ENCODE measurements at places on chromosomes 12 and 14.
A peak's percentile ranks its signal among the peaks of the same experiment; 100 is the strongest.

DNA sequence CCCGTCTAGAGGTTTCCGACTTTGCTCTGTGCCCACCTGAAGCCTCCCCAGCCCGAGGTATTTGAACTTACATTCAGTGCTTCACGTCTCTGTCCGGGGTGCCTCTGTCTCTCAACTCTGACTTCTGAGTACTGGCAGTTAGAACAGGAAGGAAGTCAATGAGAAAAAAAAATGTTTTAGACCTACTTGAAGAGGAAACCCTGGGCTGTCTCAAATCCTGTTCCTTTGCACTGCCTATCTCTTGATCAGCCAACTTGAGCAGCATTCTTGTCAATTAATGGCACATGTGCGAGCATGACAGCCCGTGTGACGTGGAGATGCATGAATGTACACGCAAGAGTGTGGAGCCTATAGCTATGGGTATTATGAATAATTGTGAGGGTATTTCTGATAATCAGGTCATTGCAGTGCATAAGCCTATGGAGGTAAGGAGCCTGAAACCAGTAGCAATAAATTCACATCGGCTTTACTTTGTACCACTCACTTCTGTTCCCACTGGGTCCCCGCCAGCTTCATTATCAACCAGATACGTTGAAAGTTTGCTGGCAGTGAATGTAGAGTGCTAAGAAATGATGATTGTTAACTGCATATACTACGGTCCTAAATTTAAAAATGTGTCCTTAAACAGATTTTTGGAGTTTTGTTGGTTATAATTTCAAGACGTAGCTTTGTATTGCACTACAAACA, at the start of gene ARHGDIB:
TSS of gene ARHGDIB (minus strand) at position 136 of the 687 bp plus-strand sequence. CDS start 10,889 bp downstream, outside the sequence.
- H3K36me3 ChIP-seq: peaks cover 10% of the 10 kb centered on the region
- peak within 1 kb of the TSS; percentile 98 for H3K4me3 ChIP-seq
- H3K27ac ChIP-seq: peak within 1 kb of the TSS; percentile 98
- peaks cover 62% of the 10 kb centered on the region for H3K4me1 ChIP-seq

DNA sequence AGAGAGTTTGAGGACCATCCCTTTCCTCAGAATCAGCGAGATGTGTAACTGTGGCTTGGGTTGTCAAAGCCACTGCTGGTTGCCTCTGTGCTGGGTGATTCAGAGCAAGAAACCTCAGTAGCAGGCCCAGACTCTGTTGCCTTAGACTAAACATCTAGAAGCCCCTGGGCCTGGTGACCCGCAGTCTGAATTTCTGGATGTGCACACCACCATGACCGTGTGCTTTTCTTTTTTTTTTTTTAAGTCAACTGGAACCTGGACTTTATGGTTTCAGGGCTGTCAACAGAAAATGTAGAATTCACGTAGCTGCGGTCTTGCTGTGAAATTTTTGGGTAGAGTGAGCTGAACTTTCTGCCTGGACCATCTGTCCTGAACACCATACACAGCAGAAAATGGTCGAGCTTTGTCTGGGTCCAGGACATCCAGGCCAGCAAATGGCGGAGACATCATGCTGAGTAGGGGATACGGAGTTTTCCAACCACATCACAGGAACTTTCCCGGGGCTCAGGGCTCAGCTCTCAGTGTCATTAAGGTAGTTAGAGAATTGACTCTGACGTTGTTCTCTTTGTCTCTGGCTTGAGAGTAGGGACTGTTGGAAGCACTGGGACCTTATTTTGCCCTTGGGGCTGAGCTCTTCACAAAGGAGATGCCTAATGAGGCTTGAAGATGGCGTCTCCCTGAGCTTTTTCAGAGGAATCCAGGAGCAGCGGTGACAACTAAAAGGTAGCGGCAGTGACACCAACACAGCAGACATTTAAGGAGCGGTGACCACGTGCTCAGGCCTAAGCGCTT, 23.0 kb upstream of the BATF start:
- H3K27ac ChIP-seq: peak overlapping the region; percentile 83
- H3K4me1 ChIP-seq: peaks cover 50% of the 10 kb centered on the region
- peaks cover 5% of the 10 kb centered on the region for H3K36me3 ChIP-seq
- no peaks in the 10 kb centered on the region for H3K27me3 ChIP-seq

- H3K4me3 ChIP-seq: no peak overlapping the region
- peaks cover 52% of the 10 kb centered on the region for H3K36me3 ChIP-seq
- no peaks in the 10 kb centered on the region for H3K27me3 ChIP-seq
- no peak for DNase-seq
Measured at GRCh38 chr12:48838048-48838447, 13.9 kb downstream of the DDX23 start.

DNA sequence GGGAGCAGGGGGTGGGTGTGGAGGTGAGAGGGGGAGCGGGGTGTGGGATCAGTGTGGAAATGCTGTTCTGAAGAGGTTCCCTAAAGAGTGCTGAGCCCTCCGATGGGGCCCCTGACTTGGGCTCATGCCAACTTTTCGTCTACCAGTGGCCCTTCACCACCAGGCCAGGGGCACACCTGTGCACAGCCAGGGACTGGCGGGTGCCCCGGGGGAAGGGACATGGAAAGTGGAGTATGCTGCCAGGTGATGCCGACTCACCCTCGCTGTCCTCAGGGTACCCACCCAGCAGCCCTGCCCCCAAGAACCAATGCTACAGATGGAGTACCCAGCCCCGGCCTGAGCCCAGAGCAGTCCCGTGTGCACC, 26.2 kb downstream of the AMN start:
- no peaks in the 10 kb centered on the region for H3K27me3 ChIP-seq
- peak overlapping the region; percentile 46 for H3K4me3 ChIP-seq
- peak overlapping the region; percentile 91 for H3K27ac ChIP-seq
- peaks cover 13% of the 10 kb centered on the region for H3K4me1 ChIP-seq

DNA sequence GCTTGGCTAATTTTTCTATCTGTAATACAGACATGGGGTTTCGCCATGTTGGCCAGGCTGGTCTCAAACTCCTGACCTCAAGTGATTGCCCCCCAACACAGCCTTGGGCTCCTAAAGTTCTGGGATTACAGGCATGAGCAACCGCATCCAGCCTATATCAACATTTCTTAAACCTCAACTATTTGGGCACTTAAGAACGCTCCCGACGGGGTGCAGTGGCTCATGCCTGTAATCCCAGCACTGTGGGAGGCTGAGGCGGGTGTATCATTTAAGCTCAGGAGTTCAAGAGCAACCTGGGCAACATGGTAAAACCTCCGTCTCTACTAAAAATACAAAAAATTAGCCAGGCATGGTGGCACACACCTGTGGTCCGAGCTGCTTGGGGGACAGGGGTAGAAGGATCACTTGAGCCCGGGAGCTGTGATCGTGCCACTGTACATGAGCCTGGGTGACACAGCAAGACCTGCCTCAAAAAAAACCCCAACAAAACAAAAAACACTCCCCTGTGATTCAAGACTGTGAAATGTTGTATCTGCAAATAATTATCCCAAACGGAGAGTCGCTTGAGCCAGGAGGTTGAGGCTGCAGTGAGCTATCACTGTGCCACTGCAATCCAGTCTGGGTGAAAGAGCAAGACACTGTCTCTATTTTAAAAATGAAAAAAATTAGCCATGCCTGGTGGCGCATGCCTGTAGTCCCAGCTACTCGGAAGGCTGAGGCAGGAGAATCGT, 21.5 kb downstream of the PPTC7 start:
- peaks cover 25% of the 10 kb centered on the region for H3K36me3 ChIP-seq
- H3K4me1 ChIP-seq: peaks cover 38% of the 10 kb centered on the region
- no peak for DNase-seq
- H3K27me3 ChIP-seq: no peaks in the 10 kb centered on the region

- DNase-seq: no peak
- H3K4me3 ChIP-seq: no peak overlapping the region
- H3K27me3 ChIP-seq: no peaks in the 10 kb centered on the region
- peaks cover 11% of the 10 kb centered on the region for H3K4me1 ChIP-seq
- no peak overlapping the region for H3K27ac ChIP-seq
- peaks cover 79% of the 10 kb centered on the region for H3K36me3 ChIP-seq
Measured at GRCh38 chr12:3723916-3724805, 28.7 kb downstream of the CRACR2A start.

GRCh38 chr14:93481758-93482157, 51.0 kb downstream of the UNC79 start:
- no peaks in the 10 kb centered on the region for H3K36me3 ChIP-seq
- H3K27ac ChIP-seq: no peak overlapping the region
- H3K27me3 ChIP-seq: peaks cover 19% of the 10 kb centered on the region
- no peaks in the 10 kb centered on the region for H3K4me1 ChIP-seq

DNA sequence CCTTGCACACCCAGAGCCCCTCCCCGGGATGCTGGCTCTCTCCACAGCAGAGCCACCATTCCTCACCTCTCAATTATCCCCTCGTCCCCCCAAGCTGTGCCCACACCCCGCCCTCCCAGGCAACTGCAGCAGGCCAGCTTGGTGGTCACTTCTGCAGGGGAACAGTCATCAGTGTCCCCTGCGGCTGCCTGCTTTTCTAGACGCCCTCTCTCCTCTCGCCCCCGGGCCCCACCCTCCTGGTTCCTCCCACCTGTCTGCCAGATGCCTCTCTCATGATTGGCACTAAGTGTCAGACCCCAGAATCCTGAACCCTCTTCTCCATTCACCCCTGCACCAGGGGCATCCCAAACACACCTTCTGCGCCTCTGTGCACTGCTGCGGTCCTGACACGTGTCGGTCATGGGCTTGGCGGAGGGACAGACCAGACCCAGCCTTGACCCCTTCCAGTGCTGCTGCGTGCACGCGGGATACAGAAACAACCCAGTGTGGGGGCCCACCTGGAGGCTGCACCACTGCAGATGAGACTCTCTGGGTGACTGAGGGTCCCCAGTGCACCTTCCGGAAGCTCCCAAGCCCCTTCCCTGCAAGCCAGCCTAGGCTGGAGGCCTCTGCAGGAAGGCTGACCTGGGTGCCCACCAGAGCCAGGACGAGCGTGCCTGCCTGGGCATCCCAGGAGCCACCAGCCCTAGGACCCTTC, 99.5 kb downstream of the SETD3 start:
- H3K4me3 ChIP-seq: no peak overlapping the region
- peaks cover 17% of the 10 kb centered on the region for H3K4me1 ChIP-seq
- no peaks in the 10 kb centered on the region for H3K36me3 ChIP-seq
- H3K27me3 ChIP-seq: peaks cover 43% of the 10 kb centered on the region
- H3K27ac ChIP-seq: no peak overlapping the region

DNA sequence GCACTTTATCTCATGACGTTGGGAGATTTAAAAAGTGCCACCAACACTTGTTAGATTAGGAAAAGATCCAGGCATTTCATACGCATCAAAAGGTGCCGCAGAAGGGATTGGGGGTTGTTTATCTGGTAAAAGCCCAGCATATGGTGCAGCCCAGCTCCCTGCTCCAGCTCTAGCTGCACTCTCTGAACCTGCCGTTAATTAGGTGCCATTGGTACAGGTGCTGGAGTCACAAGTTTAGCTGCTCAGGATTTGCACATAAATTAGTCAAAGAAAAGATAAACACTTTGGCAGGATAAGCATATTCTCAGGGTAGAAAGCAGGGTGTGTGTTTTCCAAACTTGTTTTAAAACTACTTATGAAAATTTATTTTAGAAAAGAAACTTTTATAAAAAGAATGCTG, 932.6 kb upstream of the TMEM132C start:
- no peaks in the 10 kb centered on the region for H3K4me1 ChIP-seq
- H3K36me3 ChIP-seq: no peaks in the 10 kb centered on the region
- no peaks in the 10 kb centered on the region for H3K27me3 ChIP-seq
- DNase-seq: no peak

GRCh38 chr12:52244615-52244994, 11.6 kb downstream of the KRT7 start:
- no peak for DNase-seq
- peaks cover 5% of the 10 kb centered on the region for H3K36me3 ChIP-seq
- peak overlapping the region; percentile 97 for H3K27ac ChIP-seq
- H3K4me1 ChIP-seq: peaks cover 23% of the 10 kb centered on the region
- H3K4me3 ChIP-seq: no peak overlapping the region
- H3K27me3 ChIP-seq: peaks cover 40% of the 10 kb centered on the region

DNA sequence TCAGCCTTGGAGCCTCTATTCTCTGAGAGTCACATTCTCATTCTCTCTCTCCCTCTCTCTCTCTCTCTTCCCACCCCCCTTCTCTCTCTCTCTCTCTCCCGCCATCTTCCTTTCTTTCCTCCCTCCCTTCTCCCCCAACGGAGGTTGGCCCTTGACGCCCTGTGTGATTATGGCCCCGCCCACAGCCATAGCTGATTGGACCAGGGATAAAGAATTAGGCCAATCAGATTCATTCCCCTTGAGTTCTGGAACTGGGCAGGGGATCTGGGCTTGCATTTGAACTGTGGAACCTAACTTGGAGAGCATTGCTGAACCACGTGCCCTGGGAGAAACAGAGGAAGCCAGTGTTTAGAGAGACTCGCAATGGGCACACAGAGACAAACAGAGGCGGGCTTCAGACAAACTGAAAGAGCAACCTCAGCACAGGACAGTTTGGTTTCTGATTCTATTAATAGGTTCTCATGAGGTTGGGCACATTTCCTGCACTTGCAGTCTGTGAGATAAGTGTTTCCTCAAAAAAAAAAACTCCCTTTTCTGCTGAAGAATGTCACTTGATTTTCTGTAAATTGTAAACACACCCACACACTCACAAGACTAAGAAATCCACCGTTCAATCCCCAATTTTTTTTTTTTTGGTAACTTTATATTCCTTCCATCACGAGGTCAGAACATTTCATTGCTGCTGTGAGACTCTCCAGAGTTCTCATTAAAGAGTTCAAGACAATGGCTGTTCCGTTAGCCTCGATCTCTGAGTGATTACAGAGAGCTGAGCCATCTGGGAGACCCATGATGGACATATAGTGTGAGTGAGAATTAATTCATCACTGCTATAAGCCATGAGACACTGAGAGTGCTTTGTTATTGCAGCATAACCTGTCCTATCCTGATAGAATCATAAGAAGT, 3.5 kb upstream of the P2RX7 start:
- peaks cover 54% of the 10 kb centered on the region for H3K4me1 ChIP-seq
- H3K27me3 ChIP-seq: no peaks in the 10 kb centered on the region
- H3K4me3 ChIP-seq: peak overlapping the region; percentile 81
- DNase-seq: peak; percentile 80
- peaks cover 3% of the 10 kb centered on the region for H3K36me3 ChIP-seq
- H3K27ac ChIP-seq: peak overlapping the region; percentile 97

GRCh38 chr12:47981496-47982260, 18.3 kb downstream of the TMEM106C start:
- H3K4me3 ChIP-seq: no peak overlapping the region
- H3K4me1 ChIP-seq: peaks cover 2% of the 10 kb centered on the region
- H3K27me3 ChIP-seq: peaks cover 57% of the 10 kb centered on the region
- DNase-seq: no peak

DNA sequence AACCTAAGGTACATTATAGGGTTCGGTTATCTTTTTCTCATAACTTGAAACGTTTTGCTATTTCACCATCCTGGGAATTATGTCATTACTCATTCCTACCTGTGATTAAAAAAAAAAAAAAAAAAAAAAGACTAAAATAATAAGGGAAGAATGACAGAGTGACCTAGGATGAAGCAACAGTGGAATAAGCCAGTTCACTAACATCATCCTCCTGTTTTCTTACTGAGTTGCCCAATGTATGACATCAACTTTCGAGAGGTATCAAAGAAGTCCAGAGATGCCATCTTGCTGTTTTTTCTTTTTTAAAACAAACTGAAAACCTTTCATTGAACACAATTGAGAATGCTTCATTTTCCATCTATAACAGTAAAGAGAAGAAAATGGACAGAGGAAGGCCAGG, 42.8 kb downstream of the AMN start:
- H3K36me3 ChIP-seq: peaks cover 60% of the 10 kb centered on the region
- no peak overlapping the region for H3K27ac ChIP-seq
- DNase-seq: no peak
- no peaks in the 10 kb centered on the region for H3K27me3 ChIP-seq
- no peaks in the 10 kb centered on the region for H3K4me1 ChIP-seq
- H3K4me3 ChIP-seq: no peak overlapping the region

GRCh38 chr14:92717571-92718042, 30.8 kb downstream of the LGMN start:
- H3K4me3 ChIP-seq: no peak overlapping the region
- no peaks in the 10 kb centered on the region for H3K27me3 ChIP-seq
- no peak for DNase-seq
- no peaks in the 10 kb centered on the region for H3K4me1 ChIP-seq
- peak overlapping the region; percentile 7 for H3K27ac ChIP-seq

- H3K4me3 ChIP-seq: no peak overlapping the region
- H3K4me1 ChIP-seq: no peaks in the 10 kb centered on the region
- DNase-seq: no peak
- no peaks in the 10 kb centered on the region for H3K36me3 ChIP-seq
- no peak overlapping the region for H3K27ac ChIP-seq
Measured at GRCh38 chr14:33846100-33846824, 104.6 kb downstream of the EGLN3 start.

All from stimulated activated naive B cell treated with anti-CD40 and anti-IgM and Interleukin-4, amounts not matched to agents 10 μg/mL and 1 μg/mL and 100 μg/mL, for 72 hours (primary cell).